ENCODE measurements at places on chromosomes 5 and 9.

DNA sequence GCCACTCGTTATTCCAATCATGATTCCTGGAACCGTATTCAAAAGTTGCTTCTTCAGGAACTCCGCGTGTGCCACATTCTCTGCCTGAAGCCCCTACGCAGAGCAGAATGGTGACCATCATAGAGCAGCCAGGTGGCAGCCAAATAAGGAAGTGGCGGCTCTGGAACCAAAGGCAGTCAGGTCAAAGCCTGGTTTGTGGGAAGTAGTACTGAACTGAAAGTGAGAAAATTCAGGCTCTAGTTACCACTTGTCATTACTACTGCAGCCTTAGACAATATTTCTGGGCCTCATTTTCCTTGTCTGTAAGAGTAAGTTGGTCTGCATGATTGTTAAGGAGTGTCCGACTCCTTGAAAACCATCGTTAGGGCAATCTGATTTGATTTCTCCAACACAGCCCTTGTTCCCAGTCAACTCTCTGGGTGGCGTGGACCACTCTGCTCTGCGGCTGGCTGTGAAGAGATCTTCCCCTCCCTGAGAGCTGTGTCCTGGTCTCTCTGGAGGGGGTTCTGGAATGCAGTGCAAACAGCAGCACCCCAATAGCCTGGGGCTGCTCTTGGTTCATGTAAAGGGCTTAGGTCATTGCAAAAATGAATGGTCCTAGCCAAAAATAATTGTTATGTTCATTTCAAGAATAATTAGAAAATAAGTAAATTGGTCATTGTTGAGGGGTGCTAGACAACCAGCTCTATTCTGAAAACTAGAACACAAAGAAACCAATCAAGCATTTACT lies 102.4 kb downstream of the MED27 start:
- no peak for DNase-seq

- no peak for DNase-seq
These were observed 111.1 kb downstream of the RGS3 start for GRCh38 chr9:113574441-113575262.

GRCh38 chr9:78121488-78121887 lies 89.9 kb upstream of the GNAQ start:
- DNase-seq, result peak; percentile 60

- no peak for DNase-seq
These were observed 7.6 kb upstream of the RIC1 start for GRCh38 chr9:5621327-5621726.

DNA sequence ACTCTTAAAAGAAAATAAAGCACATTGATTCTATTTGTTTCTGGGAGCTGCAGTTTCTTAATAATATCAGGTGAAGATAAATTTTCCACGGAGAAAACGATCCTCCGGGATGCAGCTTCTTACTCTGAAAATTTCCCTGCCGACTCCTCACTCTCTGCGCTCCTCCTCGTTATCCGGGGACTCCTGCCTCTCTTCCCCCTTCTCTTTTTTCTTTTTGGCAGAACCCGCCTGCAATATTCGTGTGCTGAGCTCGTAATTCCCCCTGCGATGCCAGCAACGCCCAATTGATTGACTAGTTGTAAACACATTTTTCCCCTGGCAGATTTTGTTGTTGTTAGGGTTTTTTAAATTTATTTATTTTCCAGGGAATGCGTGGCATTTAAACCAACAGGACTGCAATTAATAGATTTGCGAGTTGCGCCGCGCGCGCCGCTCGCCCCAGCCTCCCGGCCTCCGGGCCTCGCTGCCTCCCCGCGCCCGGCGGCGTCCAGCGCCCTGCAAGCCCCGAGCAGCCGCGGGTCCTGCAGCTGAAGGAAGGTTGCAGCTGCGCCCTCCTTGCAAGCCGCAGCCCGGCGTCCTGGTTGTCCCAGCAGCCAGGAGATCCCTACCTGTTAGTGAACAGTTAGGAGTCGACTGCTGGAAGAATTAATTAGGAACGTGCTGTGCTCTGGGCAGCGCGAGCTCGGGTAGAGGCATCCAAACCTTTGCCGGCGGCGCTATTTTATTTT lies 2.2 kb downstream of the NTNG2 start:
- no peak for DNase-seq

All from AML-193 (cell line).